CD4-positive, alpha-beta T cell (primary cell): ENCODE measurements at places on chromosomes 3 and 15.

DNA sequence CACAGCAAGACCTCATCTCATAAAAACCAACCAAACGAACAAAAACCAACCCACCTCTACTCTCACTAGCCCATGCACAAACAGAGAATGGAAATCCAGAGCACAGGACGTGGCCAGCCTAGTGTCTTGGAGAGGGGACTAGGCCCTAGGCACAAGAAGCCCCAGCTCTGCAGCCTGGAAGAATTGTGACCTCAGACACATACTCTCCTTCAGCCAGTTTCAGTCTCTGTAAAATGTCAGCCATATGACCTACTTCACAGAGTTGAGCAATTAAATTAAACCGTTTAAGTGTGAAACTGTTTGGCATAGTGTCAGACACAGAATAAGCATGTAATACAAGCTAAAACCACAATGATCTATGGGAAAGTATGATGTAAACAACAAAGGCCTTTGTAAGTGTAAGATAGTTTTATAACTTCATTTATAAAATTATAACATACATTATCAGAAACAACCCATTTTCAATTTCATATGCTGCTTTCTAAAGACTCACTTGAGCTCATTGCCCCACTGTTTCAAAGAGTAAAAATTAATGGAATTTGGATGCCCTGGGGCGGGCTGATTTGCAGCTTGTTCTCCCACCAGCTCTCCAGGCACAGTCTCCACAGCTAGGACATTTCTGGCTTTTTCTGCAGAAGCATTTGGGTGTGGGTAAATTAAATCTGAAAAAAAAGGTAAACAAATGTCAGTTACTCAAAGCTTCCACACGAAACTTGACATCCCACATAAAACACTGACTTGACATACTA lies 32.9 kb downstream of the TBC1D2B start:
- no peak overlapping the region for H3K4me3 ChIP-seq
- no peak for DNase-seq
- H3K36me3 ChIP-seq: peaks cover 29% of the 10 kb centered on the region
- H3K4me1 ChIP-seq: peaks cover 87% of the 10 kb centered on the region
- peak overlapping the region; percentile 78 for H3K27ac ChIP-seq
- no peaks in the 10 kb centered on the region for H3K27me3 ChIP-seq

- H3K27ac ChIP-seq: no peak overlapping the region
- H3K4me1 ChIP-seq: no peaks in the 10 kb centered on the region
- H3K36me3 ChIP-seq: no peaks in the 10 kb centered on the region
- no peaks in the 10 kb centered on the region for H3K27me3 ChIP-seq
- no peak for DNase-seq
These were observed 81.4 kb downstream of the CGNL1 start for GRCh38 chr15:57457726-57458125.

GRCh38 chr3:123083383-123084124 lies 16.7 kb downstream of the PDIA5 start:
- no peak overlapping the region for H3K4me3 ChIP-seq
- DNase-seq: no peak

DNA sequence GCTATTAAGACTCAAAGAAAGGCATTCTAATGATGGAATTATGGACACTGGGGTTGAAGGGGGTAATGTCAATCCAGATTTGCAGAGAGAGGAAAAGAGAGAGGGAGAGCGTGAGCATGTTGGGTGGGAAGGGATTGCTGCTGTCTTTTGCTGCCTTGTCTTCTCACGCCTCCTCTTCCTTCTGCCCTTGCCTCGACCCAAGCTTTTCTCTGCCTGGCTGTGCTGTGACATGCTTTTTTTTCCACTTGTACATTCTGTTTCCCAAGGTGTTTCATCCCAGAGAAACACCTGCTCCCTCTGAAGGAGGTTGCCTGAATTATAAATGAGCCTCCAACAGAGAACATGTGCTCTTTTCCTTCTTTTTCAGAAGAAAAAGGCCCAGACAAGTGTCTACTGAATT lies 80.3 kb downstream of the BDH1 start:
- no peaks in the 10 kb centered on the region for H3K36me3 ChIP-seq
- no peaks in the 10 kb centered on the region for H3K4me1 ChIP-seq
- no peak for DNase-seq
- no peak overlapping the region for H3K27ac ChIP-seq
- H3K27me3 ChIP-seq: no peaks in the 10 kb centered on the region

- no peaks in the 10 kb centered on the region for H3K36me3 ChIP-seq
- DNase-seq: no peak
- no peak overlapping the region for H3K4me3 ChIP-seq
- no peak overlapping the region for H3K27ac ChIP-seq
These were observed 5.0 kb upstream of the RAMAC start for GRCh38 chr15:82980981-82981380.

GRCh38 chr3:149095487-149095886 lies 9.2 kb upstream of the HLTF start:
- no peak overlapping the region for H3K27ac ChIP-seq
- no peak for DNase-seq
- H3K27me3 ChIP-seq: no peaks in the 10 kb centered on the region
- no peak overlapping the region for H3K4me3 ChIP-seq
- no peaks in the 10 kb centered on the region for H3K36me3 ChIP-seq
- no peaks in the 10 kb centered on the region for H3K4me1 ChIP-seq

DNA sequence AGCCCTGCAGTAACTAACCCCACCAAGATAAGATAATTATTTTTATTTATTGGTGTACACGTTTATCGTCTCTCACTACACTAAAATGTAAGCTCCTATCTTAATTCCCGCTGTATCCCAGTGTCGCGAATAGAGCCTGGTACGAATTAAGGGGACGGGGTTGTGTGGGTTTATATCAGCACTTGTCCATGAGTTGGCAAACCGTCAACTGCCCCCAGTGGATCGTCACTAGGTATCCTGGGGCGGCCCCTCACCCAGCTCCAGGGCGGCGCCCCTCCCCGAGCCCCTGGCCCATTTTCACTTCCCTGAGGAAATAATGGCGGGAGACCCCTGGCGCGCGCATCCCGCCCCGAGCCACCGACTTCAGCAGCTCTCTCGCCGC lies 465 bp downstream of the RUVBL1 start:
- H3K27me3 ChIP-seq: no peaks in the 10 kb centered on the region
- DNase-seq: no peak
- peaks cover 21% of the 10 kb centered on the region for H3K4me1 ChIP-seq
- peak overlapping the region; percentile 83 for H3K27ac ChIP-seq
- H3K36me3 ChIP-seq: peaks cover 7% of the 10 kb centered on the region

- H3K4me3 ChIP-seq: no peak overlapping the region
- H3K27ac ChIP-seq: peak overlapping the region; percentile 83
- no peaks in the 10 kb centered on the region for H3K36me3 ChIP-seq
- no peak for DNase-seq
These were observed 143.8 kb upstream of the LMCD1 start for GRCh38 chr3:8357859-8358258.

DNA sequence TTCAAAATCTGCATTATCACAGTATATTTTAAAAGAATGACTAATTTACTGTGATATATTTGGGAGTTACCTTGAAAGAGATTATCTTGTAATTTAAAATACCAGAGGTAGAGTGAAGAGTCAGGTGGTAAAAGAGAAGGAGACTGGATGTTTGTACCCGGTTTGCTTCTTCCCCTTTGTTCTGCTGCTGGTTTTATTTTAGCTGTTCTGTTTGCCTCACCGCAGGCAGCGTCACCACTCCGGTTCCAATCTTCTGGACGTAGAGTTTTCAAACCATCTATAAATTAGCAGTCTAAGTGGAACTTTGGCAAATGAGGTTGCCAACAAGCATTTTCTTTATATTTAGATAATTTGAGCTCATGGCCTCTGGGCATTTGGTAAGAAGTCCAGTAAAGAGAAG lies 38.2 kb downstream of the PPARG start:
- no peaks in the 10 kb centered on the region for H3K36me3 ChIP-seq
- H3K27ac ChIP-seq: no peak overlapping the region
- H3K27me3 ChIP-seq: no peaks in the 10 kb centered on the region
- no peak for DNase-seq

- H3K36me3 ChIP-seq: no peaks in the 10 kb centered on the region
- H3K27ac ChIP-seq: no peak overlapping the region
- no peak overlapping the region for H3K4me3 ChIP-seq
- H3K27me3 ChIP-seq: no peaks in the 10 kb centered on the region
- no peaks in the 10 kb centered on the region for H3K4me1 ChIP-seq
- no peak for DNase-seq
These were observed 428.1 kb downstream of the TAFA4 start for GRCh38 chr3:68504201-68504600.

DNA sequence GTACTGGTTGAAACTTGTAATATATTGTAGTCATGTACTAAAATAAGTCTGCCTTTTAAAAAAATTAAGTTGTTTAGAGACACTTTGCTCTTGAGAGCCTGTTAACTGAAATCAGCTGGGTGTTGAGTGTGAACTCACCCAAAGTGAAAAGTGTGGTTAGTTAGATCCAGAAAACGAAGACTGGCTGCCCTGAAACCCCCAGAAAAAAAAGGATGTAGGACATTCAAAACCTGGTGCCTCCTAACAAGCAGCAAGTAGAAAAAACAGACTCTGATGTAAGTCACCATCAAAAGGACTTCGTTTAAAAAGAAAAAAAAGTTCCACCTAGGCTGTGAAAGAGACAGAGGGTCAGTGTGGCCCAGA lies 40.8 kb downstream of the UMPS start:
- DNase-seq: no peak
- H3K4me3 ChIP-seq: no peak overlapping the region
- H3K4me1 ChIP-seq: no peaks in the 10 kb centered on the region
- H3K27me3 ChIP-seq: no peaks in the 10 kb centered on the region
- H3K27ac ChIP-seq: no peak overlapping the region
- H3K36me3 ChIP-seq: no peaks in the 10 kb centered on the region

DNA sequence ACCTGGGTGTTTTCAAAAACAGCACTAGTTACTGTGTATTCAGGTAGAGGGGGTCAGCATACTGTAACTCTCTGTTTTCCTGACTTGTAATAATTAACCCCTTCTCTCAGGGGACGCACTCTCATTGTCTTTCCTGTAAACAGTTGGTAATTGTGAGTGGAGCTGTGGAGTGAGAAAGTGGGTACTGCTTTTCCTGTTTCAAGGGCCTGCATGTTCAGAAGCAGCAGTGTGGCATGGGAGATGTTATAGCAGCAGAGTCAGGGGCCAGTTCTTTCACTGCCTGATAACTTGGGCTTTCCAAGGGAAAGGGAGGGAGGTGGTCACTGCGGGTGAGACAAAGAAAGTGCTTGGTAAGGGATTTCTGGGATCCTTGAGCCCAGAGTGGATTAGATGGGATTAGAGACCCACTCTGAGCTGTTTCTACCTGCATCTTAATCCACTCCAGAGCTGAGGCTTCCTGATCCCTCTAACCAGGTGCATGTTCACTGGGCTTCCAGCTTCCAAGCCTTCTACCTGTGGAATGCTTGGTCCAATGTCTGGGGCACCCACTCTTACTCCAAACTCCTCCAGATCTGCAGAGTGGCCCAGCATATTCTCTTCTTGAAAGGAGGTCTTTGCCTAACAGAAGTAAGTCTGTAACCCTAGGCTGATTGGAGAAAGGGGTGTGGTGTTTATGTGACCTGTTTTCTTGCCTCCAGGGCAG lies 105.2 kb downstream of the RPLP1 start:
- no peak for DNase-seq
- H3K27ac ChIP-seq: no peak overlapping the region
- no peaks in the 10 kb centered on the region for H3K27me3 ChIP-seq
- no peaks in the 10 kb centered on the region for H3K36me3 ChIP-seq

GRCh38 chr3:23873941-23874340 lies 42.8 kb downstream of the NKIRAS1 start:
- peaks cover 6% of the 10 kb centered on the region for H3K36me3 ChIP-seq
- no peak for DNase-seq
- H3K27me3 ChIP-seq: no peaks in the 10 kb centered on the region
- no peak overlapping the region for H3K27ac ChIP-seq
- no peak overlapping the region for H3K4me3 ChIP-seq

- DNase-seq: peak; percentile 66
- peaks cover 3% of the 10 kb centered on the region for H3K4me1 ChIP-seq
- no peak overlapping the region for H3K4me3 ChIP-seq
- no peaks in the 10 kb centered on the region for H3K27me3 ChIP-seq
These were observed 24.9 kb upstream of the SIAH2 start for GRCh38 chr3:150787741-150788370.

GRCh38 chr3:54660714-54661132 lies 267.1 kb downstream of the LRTM1 start:
- H3K27ac ChIP-seq: no peak overlapping the region
- H3K4me1 ChIP-seq: no peaks in the 10 kb centered on the region
- no peak for DNase-seq
- no peaks in the 10 kb centered on the region for H3K27me3 ChIP-seq
- no peaks in the 10 kb centered on the region for H3K36me3 ChIP-seq
- H3K4me3 ChIP-seq: no peak overlapping the region

DNA sequence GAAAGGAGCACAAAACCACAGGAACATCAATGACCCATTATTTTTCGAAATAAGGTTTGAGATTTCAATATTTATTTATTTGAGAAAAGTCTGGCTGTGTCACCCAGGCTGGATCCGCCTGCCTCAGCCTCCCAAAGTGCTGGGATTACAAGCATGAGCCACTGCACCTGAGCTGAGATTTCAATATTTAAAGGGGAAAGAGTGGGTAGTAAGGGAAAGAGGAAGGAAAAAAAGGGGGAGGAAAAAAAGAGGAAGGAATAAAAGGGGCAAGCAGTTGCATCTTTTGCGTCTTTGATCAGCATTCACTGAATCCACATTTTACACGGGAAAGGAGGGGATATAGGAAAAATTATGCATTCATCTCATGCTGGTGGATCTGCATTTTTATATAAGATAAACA lies 47.4 kb downstream of the ERICH6 start:
- no peak overlapping the region for H3K27ac ChIP-seq
- no peak for DNase-seq
- H3K4me1 ChIP-seq: no peaks in the 10 kb centered on the region
- no peak overlapping the region for H3K4me3 ChIP-seq

DNA sequence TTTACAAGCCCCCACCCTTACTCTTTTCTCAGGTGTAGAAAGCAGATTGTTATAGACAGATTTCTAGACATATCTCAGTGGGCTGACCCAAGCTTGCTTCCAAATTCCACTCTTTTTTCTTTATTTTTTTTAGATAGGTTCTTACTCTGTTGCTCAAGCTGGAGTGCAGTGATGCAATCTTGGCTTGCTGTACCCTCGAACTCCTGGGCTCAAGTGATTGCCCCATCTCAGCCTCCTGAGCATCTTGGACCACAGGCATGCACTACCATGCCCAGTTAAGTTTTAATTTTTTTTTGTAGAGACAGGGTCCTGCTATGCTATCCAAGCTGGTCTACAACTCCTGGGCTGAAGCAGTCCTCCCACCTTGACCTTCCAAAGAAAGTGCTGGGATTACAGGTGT lies 53.5 kb upstream of the ADAMTS9 start:
- H3K36me3 ChIP-seq: no peaks in the 10 kb centered on the region
- no peaks in the 10 kb centered on the region for H3K4me1 ChIP-seq
- H3K27me3 ChIP-seq: no peaks in the 10 kb centered on the region
- no peak for DNase-seq

GRCh38 chr15:70876011-70876410 lies 16.2 kb downstream of the THAP10 start:
- no peaks in the 10 kb centered on the region for H3K4me1 ChIP-seq
- H3K27ac ChIP-seq: no peak overlapping the region
- DNase-seq: no peak

GRCh38 chr15:70954171-70954570 lies 61.5 kb downstream of the LRRC49 start:
- H3K27ac ChIP-seq: no peak overlapping the region
- no peak for DNase-seq
- H3K4me1 ChIP-seq: no peaks in the 10 kb centered on the region
- H3K4me3 ChIP-seq: no peak overlapping the region
- no peaks in the 10 kb centered on the region for H3K36me3 ChIP-seq

GRCh38 chr15:91227766-91228165 lies 127.7 kb downstream of the SV2B start:
- DNase-seq: no peak
- no peaks in the 10 kb centered on the region for H3K36me3 ChIP-seq
- H3K4me1 ChIP-seq: no peaks in the 10 kb centered on the region
- no peak overlapping the region for H3K4me3 ChIP-seq
- H3K27me3 ChIP-seq: peaks cover 27% of the 10 kb centered on the region
